ENCODE measurements at places on chromosomes 5 and 9.
A peak's percentile ranks its signal among the peaks of the same experiment; 100 is the strongest.

- no peak overlapping the region for H3K27ac ChIP-seq
- no peaks in the 10 kb centered on the region for H3K27me3 ChIP-seq
- H3K4me3 ChIP-seq: no peak overlapping the region
- DNase-seq: no peak
Observed at GRCh38 chr9:13994240-13994639, 319.7 kb downstream of the NFIB start.

DNA sequence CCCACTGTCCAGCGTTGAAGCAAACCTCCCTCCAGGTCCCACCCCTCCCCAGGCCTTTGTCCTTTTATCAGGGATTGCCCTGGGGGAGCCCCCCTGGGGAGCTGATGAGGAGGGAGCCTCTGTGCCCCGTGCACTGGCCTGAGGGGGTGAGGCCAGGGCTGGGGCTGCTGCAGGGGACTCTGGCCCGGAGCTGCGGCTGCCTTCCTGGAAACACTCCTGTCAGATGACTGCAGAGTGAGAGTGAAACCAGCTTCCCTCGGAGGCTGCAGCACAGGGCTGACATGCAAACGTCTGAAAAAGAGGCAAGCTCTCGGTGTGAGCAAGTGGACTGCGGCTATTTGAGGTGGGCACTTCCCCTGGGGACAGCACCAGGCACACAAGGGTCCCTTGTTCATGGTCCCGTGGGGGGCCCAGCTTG lies 4.6 kb upstream of the TRAF2 start:
- peak overlapping the region; percentile 82 for H3K4me3 ChIP-seq
- H3K27ac ChIP-seq: peak overlapping the region; percentile 97
- peaks cover 8% of the 10 kb centered on the region for H3K36me3 ChIP-seq

DNA sequence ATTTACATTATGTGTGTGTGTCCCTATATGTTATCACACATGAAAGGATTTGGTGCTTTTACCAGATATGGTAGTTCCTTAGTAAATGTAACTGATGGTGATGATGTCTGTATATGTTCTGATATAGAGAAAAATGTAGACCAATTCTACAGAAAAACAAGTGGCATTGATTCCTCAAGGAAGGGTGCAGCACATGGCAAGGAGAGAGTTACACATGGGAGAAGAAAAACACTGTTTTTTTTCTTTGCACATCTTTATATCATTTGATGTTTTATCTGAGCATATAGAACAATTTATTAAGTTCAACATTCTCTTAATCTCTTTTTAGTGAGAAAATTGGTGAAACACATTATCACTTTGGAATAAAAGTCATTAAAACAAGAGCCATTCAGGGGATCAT lies 535.0 kb upstream of the KLF4 start:
- no peak for DNase-seq
- H3K27me3 ChIP-seq: no peaks in the 10 kb centered on the region
- H3K27ac ChIP-seq: no peak overlapping the region
- no peak overlapping the region for H3K4me3 ChIP-seq

- H3K36me3 ChIP-seq: no peaks in the 10 kb centered on the region
- no peaks in the 10 kb centered on the region for H3K4me1 ChIP-seq
- no peak overlapping the region for H3K27ac ChIP-seq
- H3K4me3 ChIP-seq: no peak overlapping the region
Observed at GRCh38 chr5:32942225-32942989, 231.3 kb downstream of the NPR3 start.

GRCh38 chr5:179620293-179620692 lies 3.2 kb downstream of the HNRNPH1 start:
- no peak for DNase-seq
- peak overlapping the region; percentile 42 for H3K27ac ChIP-seq
- peak overlapping the region; percentile 99 for H3K4me3 ChIP-seq
- H3K27me3 ChIP-seq: peaks cover 5% of the 10 kb centered on the region
- peaks cover 61% of the 10 kb centered on the region for H3K4me1 ChIP-seq

- peaks cover 2% of the 10 kb centered on the region for H3K36me3 ChIP-seq
- peaks cover 48% of the 10 kb centered on the region for H3K4me1 ChIP-seq
- H3K27ac ChIP-seq: no peak overlapping the region
- no peak for DNase-seq
- no peak overlapping the region for H3K4me3 ChIP-seq
- H3K27me3 ChIP-seq: peaks cover 1% of the 10 kb centered on the region
Observed at GRCh38 chr5:142829801-142830220, 59.6 kb downstream of the ARHGAP26 start.

DNA sequence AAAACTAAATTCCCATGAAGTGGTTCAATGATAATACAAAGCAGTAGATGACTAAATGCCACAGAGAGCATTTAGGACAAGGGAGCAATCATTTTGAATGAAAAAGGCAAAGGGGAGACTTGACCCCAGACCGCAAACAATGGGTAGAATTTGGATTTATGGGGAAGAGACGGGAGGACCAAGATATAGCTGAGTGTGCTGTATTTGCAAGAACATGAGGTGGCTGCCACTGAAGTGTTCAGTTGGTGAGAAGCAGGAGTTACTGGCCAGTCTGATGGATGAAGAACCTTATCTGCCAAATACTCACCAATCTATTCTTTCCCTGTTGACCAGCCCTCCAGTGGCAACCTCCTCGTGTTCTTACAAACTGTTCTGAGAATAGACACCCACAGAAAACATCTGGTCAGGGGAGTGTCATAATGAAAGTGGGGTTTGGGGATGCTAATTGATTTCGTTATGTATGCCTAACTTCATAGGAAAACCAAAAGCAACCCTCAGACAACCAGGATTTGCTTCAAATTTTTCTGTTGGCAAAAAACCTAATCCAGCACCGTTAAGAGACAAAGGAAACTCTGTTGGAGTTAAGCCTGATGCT lies 19.8 kb downstream of the TDRD7 start:
- peaks cover 42% of the 10 kb centered on the region for H3K36me3 ChIP-seq
- DNase-seq: no peak
- peaks cover 13% of the 10 kb centered on the region for H3K4me1 ChIP-seq
- H3K27ac ChIP-seq: no peak overlapping the region
- H3K4me3 ChIP-seq: no peak overlapping the region

DNA sequence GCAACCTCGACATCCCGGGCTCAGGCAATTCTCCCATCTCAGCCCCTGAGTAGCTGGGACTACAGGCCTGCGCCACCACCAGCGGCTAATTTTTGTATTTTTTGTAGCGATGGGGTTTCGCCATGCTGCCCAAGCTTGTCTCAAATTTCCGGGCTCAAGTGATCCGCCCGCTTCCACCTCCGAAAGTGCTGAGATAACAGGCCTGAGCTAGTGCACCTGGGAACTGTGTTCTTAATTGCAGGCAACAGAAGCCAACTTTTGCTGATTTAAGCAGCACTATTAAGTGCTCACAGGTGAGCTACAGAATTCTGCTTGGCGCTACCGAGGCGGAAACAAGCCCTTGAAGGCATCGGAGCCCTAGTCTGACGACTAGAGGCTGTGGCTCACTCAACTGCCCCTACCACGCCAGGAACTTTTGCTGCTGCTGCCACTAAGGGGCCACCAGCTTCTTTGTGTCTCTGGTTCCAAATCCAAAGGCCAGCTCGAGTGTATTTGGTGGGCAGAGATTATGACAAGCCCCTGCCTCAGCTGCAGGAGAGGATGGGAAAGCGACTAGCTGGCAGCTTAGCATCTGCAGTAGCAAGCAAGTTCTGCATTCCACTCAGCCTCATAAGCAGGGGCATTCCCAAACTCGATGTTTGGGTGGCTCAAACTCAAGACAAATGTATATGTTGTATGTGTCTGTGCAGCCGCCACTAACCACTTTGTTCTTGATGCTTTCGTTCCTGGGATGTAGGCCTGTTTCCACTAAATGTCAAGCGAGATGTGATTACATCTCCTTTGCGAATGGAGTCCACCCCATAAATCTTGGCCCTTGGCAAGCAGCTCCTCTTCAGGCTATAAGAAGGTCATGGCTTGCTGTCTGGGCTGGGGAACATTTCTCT lies 10.6 kb upstream of the HMCN2 start:
- peaks cover 30% of the 10 kb centered on the region for H3K27me3 ChIP-seq
- no peak overlapping the region for H3K4me3 ChIP-seq
- no peak overlapping the region for H3K27ac ChIP-seq
- H3K36me3 ChIP-seq: no peaks in the 10 kb centered on the region

DNA sequence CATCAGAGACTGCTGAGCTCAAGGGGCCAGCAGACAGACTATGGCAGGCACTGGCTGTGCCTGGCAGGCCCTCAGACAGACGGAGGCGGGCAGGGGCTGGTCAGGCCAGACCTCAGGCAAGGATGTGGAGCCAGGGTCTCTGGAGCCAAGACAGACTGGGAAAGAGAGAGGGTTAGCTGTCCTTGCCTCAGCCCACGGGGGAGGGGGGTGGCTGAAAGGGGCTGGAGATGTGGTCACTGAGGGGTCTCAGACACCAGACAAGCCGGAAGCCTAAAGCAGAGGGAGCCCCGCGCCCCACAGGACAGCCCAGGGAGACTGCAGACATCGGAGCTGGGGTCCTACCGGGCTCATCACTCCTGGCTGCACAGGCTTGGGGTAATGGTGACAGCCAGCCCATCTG lies 141.2 kb upstream of the FOXD4L5 start:
- no peak overlapping the region for H3K4me3 ChIP-seq
- no peak overlapping the region for H3K27ac ChIP-seq
- no peak for DNase-seq
- H3K36me3 ChIP-seq: peaks cover 2% of the 10 kb centered on the region
- no peaks in the 10 kb centered on the region for H3K27me3 ChIP-seq

Data from activated CD4-positive, alpha-beta T cell treated with anti-CD3 and anti-CD28 coated beads, Interleukin-2, amount 10 ng/mL, durations not matched to agents 24 days and 14 days (primary cell).